Activated T-helper 2 cell treated with anti-CD3 and anti-CD28 coated beads, Interferon-gamma antibody, Interleukin-2, Interleukin-4, amounts not matched to agents 10 μg/mL and 5 μg/mL and 100 μg/mL, durations not matched to agents 14 hours and 24 hours and 36 hours (primary cell): ENCODE measurements at places on chromosomes 5 and 9. TPM values are rescaled to one million over a fixed set of nuclear protein-coding genes. Genes with fewer than 3 reads are reported as not detected.

Gene PFN3
- total RNA-seq: not detected in 2 replicates

Gene PCDHGA6
- total RNA-seq: 0.48 and 0.55 TPM in 2 replicates

Gene SVEP1
- total RNA-seq: not detected in 2 replicates

Gene PCDHGA12
- 0.11 and 0.16 TPM in 2 replicates for total RNA-seq

Gene HEXB
- total RNA-seq: 56.6 and 59.0 TPM in 2 replicates

Gene FNIP1
- 18.1 and 18.8 TPM in 2 replicates for total RNA-seq

Gene CCNI2
- 7.6 and 7.7 TPM in 2 replicates for total RNA-seq

Gene TRIM36
- total RNA-seq: not detected in 2 replicates

Gene FRMD3
- total RNA-seq: 0.34 and 0.51 TPM in 2 replicates
